ENCODE measurements at places on chromosomes 2 and 18.

GRCh38 chr2:233795735-233796171 lies 17.6 kb downstream of the MROH2A start:
- DNase-seq: peak; percentile 8

GRCh38 chr2:14866736-14867352 lies 234.3 kb downstream of the LRATD1 start:
- no peak for DNase-seq

DNA sequence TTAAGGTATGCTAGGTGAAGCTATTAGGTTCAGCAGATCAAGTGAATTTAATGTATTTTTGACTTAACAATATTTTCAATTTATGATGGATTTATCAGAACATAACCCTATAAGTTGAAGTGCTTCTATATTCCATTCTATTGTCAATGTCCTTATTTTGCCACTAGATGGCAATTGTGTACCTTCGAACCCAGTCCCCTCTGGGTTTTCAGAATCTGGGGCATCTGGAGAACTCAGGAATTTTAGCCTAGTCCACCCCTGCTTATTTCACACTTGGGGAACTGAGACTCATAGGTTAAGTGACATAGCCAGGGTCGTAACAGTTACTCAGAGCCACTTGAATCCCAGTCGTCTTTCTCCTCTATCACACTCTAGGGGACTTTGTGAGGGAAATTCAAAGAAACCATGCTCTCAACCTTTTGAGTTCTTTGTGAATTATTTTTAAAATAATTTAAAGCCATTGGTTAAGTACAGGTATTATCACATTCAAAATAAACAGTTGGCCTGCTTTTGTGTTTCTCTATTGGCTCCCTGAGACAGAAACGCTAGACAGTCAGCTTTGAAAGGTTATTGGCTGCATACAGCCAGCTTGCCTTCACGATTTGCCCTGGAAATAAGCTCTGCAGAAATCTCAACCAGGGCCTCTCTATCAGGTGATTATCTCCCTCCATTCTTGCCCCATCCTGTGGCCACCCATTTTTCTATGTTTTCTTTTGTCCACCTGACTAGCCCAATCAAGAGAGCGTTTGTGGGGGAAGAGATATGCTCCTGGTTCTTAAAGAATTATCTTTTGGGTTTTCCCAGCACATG lies 145.0 kb downstream of the TTC27 start:
- no peak for DNase-seq

- peak; percentile 19 for DNase-seq
Measured at GRCh38 chr2:47688561-47688960, 94.4 kb upstream of the MSH6 start.

GRCh38 chr2:176146101-176146500 lies 5.2 kb upstream of the HOXD4 start:
- DNase-seq: no peak

DNA sequence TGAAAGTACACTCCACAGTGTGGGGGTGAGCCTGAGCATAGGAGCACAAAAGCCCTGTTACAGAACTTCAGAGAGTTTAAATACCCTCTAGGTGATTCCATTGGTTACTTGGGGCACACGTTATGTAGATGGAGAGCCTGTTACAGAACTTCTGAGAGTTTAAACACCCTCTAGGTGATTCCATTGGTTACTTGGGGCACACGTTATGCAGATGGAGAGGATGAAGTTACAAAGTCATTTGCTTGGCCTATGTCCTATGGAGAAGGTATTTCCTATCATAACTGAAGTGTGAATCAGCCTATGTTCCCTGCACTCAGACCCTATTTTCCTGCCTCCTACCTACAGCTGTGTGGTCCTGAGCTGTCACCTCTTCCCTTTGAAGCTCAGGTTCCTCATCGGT lies 3.8 kb upstream of the CAPN10 start:
- DNase-seq: no peak

GRCh38 chr2:147904051-147904450 lies 59.2 kb downstream of the ACVR2A start:
- no peak for DNase-seq

GRCh38 chr18:58269931-58270330 lies 225.9 kb downstream of the NEDD4L start:
- no peak for DNase-seq

DNA sequence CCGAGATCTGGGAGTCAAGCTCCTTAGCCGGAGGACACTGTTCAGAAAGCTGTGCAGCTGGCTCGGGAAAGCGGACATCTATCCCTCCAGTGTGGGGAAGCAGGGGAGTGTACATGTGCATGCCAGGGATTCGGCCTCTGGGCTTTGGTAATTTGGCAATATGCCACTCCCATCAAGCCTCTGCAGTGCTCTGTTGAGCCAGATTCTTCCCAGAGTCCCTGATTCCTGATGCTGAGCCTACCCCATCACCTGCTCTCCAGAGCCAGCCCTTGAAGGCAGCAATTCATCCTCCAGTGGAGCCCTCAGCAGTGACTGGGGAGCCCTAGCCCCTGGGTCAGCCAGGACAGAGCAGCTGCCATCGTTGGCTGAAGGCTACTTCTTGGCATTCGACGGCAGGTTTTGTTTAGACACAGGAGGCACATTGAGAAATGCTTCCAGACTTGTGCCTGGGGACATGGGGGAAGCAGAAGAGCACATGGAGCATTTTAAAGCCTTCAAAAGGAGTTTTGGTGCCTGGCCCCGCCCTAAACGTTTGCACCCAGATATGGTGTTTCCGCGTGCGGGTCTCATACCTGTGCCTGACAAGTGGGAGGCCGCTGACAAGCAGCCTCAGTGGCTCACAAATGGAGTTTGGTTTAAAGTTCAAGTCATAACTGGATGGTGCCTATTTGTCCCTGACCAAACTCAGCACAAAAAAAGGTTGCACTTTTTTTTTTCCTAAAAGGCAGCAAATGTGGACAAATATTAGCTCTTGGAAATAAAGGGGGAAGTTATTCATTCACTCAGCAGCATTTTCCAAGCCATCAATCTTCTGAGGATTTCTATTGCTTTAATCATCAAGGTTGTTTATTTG lies 272.8 kb downstream of the CYRIA start:
- DNase-seq: no peak

- no peak for DNase-seq
Measured at GRCh38 chr2:75820693-75821092, 110.0 kb upstream of the GCFC2 start.

- no peak for DNase-seq
Measured at GRCh38 chr18:28728891-28729290, 552.0 kb upstream of the CDH2 start.

GRCh38 chr2:224222291-224222690 lies 179.6 kb downstream of the FAM124B start:
- DNase-seq: no peak

Measured in activated CD4-positive, alpha-beta memory T cell treated with anti-CD3 and anti-CD28 coated beads, Interleukin-2, amount 10 ng/mL, durations not matched to agents 7 days and 5 days (primary cell).